Activated CD4-positive, alpha-beta T cell treated with anti-CD3 and anti-CD28 coated beads for 4 hours (primary cell): ENCODE measurements at places on chromosomes 4 and X.

DNA sequence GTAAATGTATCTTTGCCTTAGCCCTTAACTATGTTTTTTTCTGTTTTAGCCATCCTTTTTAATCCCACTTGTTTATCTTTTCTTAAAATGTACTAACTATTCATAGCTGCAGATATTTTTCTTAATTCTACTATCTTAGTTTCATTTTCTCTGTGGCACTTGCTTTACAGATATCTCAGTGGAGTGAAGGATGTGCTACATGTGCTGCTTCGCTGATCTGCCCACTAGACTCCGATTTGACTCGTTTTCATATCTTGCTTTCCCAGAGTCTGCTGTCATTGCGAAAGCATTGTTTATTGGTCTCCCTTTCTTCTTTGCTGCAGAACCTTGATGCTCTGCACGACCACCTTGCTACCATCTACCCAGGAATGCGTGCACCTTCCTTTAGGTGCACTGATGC is 30.6 kb downstream of the GUCY1B1 start:
- DNase-seq: no peak

GRCh38 chr4:35559559-35560365 is 684.6 kb downstream of the ARAP2 start:
- DNase-seq: no peak

DNA sequence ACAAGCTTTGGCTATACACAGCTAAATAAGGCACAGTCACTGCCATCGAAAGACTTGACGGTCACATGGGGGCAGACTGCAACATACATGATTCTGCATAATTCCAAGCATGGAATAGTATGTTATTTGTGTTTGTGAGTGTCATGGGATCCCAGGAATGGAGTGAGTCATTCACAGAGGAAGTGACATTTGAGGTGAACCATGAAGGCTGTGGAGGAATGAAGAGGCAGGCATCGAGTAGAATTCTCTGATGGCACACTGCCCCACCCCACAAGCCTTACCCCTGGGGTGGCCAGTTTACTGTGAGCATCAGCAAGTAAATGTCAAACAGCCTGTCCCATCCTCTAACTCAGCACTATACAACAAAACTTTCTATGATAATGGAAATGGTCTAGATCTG is 619.7 kb downstream of the MID1IP1 start:
- DNase-seq: no peak

DNA sequence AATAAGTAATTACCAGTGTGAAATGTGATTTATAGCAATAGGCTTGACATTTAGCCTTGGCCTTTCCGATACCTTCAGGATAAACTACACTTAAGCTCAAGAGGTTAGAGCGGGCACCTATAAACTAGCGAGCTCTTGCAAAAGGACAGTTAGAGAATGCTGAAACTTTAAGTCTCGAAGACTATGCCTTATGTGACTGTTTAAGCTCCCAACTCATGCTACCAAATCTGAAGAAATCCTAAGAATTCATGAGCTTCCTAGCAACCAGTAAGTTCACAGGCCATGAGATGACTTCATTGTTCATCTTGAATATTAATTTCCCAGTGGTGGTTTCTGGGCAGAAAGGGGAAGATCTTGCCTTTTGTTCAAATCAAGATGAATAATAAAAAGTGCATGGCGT is 4.7 kb downstream of the STOX2 start:
- no peak for DNase-seq

DNA sequence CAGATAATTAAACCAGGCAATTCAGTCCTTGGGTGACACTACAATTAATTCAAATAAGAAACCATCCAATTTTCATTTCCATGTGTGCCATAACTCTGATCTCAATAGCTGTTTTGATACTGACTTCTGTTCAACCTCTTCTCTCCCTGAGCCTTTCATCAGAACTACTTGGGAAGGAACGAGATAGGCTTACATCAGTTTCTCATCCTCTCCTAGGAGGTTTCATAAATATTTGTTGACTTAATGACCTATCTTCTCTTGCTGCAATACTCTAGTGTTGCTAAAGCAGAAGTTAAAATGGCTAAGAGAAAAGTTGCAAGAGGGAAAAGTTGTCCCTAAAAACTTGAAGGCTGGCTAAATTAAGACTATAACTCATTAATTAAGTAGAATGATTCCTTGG is 41.8 kb downstream of the PRKG2 start:
- no peak for DNase-seq

DNA sequence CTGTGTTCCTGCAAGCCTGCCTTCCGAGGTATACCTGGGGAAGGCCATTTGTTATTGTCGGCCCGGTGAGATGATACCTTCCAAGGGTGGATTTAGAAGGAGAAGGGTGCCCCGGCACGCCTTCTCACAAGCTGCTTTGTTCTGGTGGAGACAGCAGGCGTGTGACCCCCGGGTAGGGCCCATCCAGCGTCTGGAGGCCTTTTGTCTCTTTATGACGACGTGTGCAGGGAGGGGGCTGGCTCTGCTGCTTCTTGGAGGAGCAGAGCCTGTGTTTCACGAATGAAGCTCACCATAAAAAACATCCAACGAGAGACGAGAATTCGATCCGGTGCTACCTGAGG is 45.3 kb downstream of the SHOX start:
- no peak for DNase-seq

- DNase-seq: no peak
Measured at GRCh38 chrX:118627084-118627758, 100.2 kb upstream of the IL13RA1 start.

DNA sequence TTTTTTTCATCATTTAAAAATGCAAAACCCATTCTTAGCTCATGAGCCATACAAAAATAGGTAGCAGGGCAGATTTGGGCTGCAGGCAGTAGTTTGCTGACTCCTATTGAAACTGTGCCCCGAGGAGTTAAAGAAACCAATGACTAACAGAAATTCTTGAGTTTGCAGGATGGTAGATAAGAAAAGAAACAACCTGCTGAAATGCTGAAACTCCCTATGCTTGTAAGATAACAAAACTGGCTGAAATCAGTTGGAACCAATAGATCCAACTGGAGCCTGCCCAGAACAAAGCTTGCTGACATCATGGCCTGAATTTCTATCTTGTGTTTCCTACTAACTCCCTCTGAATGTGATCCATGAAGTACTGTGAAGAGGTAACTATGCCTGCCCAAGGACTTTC is 68.6 kb downstream of the ANOS1 start:
- DNase-seq: no peak

DNA sequence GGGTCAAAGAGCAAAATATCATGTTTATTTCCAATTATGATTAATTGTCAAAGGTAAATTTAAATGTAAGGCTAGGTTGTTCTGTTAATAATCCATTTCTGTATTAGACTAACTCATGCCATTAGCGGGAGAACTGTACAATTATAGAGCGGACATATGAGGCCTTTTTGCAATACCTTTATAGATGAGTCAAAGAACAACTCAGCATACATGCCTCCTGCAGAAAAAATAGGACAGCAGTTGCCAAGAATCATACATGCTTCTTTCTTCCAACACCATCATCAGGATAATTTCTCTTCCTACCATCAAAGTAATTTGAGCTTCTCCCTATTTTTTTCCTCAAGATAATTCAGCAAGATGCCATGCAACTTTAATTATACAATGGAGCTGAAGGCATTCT is 917.8 kb downstream of the ADGRL3 start:
- no peak for DNase-seq

DNA sequence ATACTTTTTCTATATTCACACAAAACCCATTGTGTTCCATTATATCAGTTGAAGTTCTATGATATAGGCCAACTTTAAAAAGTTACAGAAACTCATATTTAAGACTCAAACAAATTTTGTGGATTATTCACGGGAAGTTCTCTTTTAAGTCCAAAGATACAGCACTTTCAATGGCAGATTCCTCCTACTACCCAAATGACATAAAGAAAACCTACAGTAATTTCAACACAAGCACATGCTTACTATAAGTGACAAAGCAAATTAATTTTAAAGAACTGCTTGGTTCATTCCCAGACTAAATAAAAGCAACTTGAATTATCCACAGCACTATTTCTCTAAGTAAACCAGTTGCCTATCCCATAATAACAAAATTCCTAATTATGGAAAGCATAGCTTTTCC is 4.1 kb downstream of the PPA2 start:
- DNase-seq: no peak

DNA sequence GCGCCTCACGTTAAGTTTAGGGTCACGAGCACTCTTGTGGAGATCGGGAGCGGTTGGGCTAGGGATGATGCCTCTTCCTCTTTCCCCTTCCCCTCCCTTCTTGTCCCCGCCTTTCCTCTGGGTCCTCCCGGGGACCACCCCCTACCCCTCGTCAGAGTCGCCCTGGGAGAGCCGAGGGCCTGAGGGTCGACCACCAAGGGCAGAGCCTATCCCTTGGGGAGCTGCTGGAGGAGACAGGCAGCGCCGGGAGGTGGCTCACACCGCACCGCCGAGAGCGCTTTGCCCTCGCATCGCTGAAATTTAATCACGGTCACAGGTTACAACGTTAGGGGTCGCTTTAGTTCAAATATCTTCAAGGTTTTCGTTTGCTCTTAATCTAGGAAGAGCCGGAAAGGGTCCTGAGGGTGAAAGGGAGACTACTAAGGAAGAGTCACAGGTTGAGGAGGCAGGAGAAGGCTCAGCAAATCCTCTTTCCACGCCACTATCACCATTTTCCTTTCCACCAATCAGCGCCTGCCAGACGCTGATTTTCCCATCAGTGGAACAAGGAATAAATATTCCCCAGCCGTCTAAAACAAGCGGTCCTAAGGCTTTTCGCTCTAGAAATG is 528 bp upstream of the SNCA start:
- DNase-seq: no peak

DNA sequence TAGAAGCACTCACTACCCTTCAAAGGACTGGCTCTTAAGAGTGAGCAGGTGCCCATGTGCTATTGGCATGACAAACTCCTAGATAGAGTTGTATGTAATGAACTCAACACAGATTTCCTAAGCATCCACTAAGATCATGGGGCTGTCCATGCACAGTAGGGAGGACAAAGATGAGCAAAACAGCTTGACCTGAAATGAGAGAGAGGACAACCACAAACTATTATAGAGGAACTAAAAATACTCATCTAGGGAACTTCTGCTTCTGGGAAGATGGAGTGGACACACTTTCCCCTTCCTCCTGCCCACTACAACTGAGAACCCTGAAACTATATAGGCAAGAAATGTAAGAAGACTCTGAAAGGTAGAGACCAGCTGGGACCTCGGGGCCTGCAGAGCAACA is 20.8 kb upstream of the TMEM128 start:
- no peak for DNase-seq

DNA sequence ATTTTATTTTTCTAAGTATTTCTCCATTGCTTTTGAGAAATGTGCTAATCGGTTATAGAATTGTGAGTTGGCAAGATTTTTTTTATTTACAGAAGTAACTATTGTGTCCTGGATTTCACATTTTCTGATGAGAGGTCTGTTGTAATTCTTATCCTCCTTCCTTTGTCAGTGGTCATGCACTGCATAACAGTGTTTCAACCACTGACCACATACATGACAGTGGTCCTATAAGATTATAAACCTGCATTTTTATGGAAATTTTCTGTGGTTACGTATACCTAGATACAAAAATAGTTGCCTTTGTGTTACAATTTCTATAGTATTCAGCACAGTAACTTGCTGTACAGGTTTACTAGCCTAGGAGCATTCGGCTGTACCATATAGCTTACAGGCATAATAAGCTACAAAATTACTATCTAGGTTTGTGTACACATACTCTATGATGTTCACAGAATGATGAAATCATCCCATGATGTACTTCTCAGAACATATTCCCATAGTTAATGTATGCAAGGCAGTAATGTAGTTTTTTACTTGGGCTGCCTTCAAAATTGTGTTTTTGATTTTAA is 47.8 kb downstream of the APELA start:
- no peak for DNase-seq

- DNase-seq: no peak
Measured at GRCh38 chr4:86529436-86529835, 64.7 kb upstream of the PTPN13 start.
